ENCODE measurements at places on chromosomes 2 and 18.

DNA sequence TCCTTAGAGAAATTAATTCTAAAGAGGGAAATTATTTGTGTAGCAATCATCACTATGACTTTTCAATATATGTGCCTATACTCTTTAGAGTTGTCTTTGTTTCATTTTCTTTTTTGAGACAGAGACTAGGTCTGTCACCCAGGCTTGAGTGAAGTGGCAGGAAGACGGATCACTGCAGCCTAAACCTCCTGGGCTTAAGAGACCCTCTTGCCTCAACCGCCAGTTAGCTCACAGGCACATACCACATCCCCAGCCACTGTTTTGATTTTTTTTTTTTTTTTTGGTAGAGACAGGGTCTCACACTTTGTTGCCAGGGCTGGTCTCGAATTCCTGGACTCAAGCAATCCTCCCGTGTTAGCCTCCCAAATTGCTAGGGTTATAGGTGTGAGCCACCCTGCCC lies 12.4 kb downstream of the YWHAQ start:
- DNase-seq = no peak

- DNase-seq = no peak
Measured at GRCh38 chr2:54813584-54813983, 90.1 kb downstream of the EML6 start.

GRCh38 chr2:232441147-232441651 lies 14.8 kb upstream of the ALPI start:
- no peak for DNase-seq

GRCh38 chr18:49514577-49514976 lies 27.5 kb upstream of the C18orf32 start:
- DNase-seq = no peak

DNA sequence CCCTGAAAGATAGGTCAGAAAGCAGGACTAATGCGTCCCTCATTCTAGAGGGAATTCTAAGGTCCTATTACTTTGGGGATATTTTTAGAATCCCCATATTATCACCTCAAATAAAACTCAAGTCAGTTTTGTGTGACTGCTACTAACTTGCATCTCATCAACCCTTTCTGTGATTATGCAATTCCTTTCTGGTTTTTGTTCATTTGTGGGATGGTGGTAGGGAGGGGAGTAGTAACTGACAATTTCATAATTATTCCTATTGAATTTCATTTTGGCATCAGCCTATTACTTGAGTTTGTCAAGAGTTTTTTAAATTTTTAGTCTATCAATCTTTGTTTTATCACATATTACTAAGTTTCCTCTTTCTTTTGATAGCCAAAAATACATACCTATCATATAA lies 28.4 kb upstream of the TANK start:
- no peak for DNase-seq

DNA sequence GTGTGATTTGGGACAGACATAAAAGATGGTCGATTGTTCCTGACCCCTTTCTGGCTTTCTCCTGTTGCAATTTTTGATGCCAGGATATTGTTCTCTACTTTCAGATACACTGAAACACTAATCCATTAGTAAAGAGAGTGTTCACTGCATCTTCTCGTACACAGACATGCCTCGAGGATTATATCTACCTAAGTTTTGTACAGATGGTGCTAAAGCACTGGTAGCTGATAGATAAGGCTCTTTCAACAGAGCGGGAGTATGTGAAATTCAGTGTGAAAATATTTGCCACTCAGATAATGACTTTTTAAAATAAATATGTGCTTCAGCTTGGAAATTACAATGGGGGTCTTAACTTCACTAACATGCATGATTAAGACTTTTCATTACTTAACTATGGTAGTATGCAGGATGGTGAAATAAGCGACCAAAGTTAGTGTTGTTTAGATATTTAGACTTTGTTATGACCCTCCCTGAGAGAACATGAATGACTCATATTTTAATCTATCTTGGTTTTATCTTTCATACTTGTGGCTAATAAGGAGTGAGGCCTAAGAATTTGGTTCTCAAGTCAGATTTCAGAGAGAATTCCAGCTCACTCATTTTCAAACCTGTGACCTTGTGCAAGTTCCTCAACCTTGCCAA lies 474.9 kb downstream of the NRXN1 start:
- DNase-seq = no peak

GRCh38 chr18:49473721-49474120 lies 13.3 kb upstream of the DYM start:
- DNase-seq = no peak

DNA sequence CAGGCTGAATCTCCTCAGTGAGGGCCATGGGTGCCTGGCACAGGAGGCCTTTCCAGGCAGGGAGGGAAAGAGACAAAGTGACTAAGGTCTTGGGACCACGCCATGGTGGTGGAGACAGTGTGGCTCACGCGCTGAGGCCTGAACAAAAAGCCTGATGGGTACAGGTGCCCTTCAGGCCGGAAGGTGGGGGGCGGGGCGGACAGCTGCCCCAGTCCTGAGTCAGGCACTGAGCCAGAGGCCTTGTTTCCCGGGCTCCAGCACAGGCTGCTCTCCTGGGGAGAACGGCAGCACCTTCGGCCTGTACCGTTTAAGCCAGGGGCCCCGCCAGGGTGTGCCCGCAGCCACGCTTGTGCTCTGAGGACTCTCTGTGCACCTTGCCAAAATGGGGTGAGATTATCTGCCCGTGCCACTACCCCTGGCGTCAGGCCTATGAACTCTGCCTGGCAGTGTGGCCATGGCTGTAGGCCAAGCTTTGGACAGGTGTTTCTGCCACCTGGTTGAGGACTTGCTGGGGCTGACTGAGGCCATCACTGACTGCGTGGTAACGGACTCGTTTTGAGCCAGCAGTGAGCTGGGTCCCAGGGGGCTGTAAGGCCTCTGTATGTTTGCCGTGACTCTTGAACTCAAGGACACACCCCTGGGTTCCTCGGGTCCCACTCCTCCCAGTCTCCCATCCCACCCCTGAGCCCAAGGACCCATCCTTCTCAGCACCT lies 31.7 kb upstream of the DNMT3A start:
- DNase-seq = no peak

GRCh38 chr2:20313659-20314058 lies 37.0 kb downstream of the PUM2 start:
- DNase-seq = no peak

GRCh38 chr2:16554060-16554583 lies 111.5 kb downstream of the CYRIA start:
- DNase-seq = no peak

GRCh38 chr18:27845897-27846296 lies 331.0 kb downstream of the CDH2 start:
- DNase-seq = no peak

DNA sequence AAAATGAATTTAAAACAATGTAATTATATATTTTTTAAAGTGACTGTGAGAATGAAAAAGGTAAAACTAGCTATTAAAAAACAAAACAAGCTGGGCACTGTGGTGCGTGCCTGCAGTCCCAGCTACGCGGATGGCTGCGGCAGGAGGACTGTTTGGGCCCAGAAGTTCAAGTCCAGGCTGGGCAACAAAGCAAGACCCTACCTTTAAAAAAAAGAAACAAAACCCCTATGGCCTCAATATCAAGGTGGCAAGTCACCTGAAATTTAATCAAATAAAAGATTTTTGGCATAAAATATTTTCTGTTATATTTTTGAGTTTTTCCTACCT lies 46.9 kb upstream of the STRN start:
- no peak for DNase-seq

- no peak for DNase-seq
Measured at GRCh38 chr2:148058641-148059040, 37.8 kb downstream of the MBD5 start.

DNA sequence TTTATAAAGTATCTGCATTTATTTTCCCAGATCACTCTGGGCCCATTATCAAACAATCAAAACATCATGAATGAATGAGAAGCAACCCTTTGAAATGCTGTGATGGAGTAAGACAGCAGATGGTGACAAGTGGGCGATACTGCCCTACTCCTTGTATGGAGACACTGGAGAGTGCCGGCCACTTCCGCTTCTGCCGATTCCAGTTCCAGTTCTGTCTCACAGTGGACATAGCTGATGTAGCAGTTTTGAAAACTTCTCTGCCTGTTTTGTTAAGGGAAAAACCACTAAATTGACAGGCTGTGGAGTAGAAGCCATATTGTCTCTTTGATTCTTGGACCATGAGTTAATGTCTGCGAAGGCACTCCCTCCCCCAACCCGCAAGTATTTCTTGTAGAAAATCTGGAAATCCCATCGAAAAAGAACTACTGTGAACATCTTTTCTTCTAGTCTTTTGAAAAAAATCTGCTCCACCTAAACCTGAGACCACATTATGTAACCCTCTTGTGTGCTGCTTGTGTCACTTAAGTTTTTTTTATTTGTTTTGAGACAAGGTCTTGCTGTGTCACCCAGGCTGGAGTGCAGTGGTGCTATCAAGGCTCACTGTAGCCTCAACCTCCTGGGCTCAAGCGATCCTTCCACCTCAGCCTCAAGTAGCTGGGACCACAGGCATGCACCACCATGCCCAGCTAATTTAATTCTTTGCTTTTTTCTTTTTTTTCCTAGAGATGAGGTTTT lies 133.5 kb downstream of the TANC1 start:
- no peak for DNase-seq

DNA sequence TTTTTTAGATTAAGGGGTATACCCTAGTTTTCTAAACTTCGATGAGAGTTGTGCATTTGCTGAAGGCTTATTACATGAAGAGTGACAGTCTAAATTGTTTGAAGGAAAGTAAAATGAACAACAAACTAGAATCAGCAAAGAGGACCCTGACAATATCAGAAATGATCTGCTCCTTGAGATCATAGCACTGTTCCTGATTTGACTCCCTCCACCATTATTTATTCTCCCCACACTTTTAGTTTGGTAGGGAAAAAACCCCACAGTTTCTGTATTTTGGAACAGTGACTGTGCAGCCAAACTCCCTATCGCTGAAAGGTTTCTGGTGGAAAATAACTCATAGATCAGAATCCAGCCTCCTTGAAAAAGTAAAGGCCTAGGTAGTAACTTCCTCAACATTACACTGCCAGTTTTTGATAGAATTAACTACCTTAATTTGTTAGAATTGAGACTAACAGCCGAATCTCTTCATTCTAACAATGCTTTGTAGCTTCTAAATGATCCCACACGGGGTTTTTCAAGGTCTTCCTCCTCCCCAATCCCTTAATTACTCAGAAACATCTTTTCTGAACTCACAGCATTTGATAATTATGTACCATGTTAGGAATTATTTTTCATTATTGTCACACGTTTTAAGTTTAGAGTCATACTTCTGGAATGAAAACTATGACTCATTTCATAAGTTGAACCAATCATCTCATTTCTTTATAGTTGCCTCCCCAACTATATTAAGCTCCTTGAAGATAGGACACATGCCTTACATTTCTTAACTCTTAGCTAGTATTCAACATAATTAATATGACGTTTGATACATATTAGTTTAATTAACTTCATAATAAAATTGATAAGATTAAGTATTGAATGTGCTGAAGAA lies 2.9 kb downstream of the MYL12A start:
- DNase-seq = no peak

DNA sequence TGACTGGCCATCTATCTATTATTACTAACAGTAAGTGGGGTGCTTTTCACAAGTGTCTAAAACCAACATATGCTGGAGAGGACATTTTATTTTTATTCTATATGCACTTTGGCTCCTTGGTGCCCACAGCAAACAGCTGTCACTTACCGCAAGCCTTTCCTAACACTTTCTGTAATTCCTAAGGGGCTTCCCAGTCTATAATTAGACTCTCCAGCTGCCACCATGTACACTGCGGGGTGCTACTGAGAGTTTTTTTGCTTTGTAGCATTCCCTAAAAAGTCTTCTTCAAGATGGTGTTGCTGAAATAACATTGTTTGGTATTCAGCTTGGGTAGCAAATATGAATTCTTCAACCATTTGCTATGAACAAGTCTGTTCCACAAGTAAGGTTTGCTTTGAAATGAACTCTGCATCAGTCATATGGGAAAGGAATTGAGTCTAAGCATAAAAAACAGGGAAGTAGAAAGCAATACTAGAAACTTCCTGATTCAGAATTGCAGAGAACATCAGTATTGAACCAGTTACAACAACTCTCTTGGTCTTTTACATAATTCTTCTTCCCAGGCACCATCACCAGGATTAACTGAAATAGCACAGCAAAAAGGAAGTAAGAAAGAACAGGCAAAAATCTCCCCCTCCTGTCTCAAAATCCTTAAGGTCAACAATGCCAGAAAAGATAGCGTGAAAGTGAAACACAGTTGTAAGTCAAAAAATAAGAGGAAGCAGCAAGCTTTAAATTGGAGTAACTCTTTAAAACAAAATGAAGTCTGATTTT lies 28.6 kb downstream of the EPB41L3 start:
- peak; percentile 51 for DNase-seq

- no peak for DNase-seq
Measured at GRCh38 chr2:74849228-74849892, 15.4 kb downstream of the HK2 start.

- DNase-seq = peak; percentile 69
Measured at GRCh38 chr2:199468561-199469513, 11.1 kb upstream of the SATB2 start.

GRCh38 chr18:6200204-6200774 lies 214.4 kb downstream of the L3MBTL4 start:
- DNase-seq = no peak

DNA sequence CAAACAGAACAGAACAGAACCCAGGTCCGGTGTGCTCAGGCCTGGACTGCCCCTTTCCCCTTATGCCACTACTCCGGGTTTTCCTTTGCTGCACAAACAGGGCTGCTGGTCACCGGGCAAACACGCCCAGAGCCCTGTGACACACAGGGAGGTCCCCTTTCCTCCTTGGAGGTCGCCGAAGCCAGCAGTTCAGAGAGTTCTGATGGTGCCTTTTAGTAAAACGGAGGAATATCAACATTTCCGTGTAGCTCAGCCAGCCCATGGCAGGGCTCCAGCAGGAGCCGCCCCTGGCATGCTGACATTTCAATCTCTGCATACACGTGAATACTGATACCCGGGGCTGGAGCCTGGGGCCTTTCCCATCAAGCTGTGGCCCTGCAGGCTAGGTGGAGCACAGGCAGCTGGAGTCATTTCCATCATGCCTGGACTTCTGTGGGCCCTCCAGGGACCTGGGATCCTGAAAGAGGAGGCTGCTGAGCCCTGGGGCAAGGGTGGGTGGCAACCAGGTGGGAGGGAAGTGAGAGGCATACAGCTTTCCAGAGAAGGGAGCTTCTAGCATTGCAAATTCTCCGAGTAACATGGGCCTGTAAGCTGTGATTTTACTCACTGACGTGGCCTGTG lies 91.4 kb upstream of the PXDN start:
- DNase-seq = no peak

GRCh38 chr18:35864916-35865315 lies 107.6 kb upstream of the RMP24 start:
- DNase-seq = no peak

- DNase-seq = no peak
Measured at GRCh38 chr2:41241325-41242000, 789.6 kb upstream of the SLC8A1 start.
